ENCODE measurements at places on chromosomes 13 and 19.

- DNase-seq = peak; percentile 100
Measured at GRCh38 chr19:38849860-38850435, at the start of gene HNRNPL. Gene HNRNPL (minus strand): TSS chr19:38849986. CDS start chr19:38849966, 20 bp downstream.

DNA sequence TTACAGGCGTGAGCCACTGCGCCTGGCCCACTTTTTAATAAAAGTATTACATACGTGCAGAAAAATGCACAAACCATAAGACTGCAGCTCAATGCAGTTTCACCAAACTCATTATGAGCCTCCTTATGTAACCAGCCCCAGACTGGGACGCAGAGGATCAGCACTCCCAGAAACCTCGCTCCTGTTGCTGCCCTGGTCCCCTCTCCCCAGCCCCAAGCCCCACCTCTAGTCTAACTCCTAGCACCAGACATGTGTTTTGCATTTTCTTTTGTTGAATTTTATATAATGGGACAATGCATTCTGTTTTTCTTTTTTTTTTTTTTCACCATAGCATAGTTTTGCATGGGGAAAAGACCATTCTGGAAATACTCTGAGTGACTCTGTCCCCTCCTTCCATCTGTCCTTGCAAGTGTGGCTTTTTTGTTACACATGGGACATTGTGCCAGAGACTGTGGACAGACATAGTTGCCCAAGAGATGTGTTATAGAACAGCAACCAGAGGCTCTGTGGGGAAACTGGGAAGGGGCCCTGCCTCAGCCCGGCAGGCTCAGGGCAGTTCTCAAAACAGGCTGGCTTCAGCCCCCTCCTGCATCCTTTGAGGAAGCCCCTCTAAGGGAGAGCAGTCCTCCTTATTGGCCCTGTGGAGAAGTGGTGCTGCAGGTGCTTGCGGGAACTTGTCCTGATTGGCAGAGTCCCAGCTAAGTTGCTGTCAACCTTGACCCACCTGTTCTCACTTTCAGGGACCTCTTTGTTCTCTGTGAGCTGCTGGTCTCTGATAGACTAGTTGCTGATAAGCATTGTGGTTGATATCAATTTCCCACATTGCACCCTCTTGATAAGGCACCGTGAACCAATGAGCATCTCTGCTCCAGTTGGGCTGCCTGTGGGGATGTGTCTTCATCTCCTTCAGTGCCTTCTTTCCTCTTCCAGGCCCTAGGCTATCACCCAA is 13.8 kb upstream of the OLFM4 start:
- no peak for DNase-seq

DNA sequence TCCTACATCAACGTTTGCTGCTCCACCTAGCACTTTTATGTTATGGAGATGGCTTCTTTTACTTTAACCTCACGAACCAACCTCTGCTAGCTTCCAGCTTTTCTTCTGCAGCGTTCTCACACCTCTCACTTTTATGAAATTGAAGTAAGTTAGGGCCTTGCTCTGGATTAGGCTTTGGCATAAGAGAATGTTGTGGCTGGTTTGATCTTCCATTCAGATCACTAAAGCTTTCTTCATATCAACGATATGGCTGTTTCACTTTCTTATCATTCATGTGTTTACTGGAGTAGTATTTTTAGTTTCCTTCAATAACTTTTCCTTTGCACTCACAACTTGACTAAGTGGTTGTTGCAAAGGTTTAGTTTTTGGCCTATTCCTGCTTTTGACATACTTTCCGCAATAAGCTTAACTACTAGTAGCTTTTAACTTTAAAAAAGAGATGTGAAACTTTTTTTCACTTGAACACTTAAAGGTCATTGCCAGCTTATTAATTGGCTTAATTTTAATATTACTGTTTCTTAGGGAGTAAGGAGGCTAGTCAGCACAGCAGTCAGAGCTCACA is 60.0 kb upstream of the SPRY2 start:
- no peak for DNase-seq

- peak; percentile 26 for DNase-seq
Measured at GRCh38 chr19:54390942-54391577, 24.2 kb upstream of the TTYH1 start.

GRCh38 chr19:5037936-5038335 is 69.0 kb downstream of the KDM4B start:
- DNase-seq = no peak

DNA sequence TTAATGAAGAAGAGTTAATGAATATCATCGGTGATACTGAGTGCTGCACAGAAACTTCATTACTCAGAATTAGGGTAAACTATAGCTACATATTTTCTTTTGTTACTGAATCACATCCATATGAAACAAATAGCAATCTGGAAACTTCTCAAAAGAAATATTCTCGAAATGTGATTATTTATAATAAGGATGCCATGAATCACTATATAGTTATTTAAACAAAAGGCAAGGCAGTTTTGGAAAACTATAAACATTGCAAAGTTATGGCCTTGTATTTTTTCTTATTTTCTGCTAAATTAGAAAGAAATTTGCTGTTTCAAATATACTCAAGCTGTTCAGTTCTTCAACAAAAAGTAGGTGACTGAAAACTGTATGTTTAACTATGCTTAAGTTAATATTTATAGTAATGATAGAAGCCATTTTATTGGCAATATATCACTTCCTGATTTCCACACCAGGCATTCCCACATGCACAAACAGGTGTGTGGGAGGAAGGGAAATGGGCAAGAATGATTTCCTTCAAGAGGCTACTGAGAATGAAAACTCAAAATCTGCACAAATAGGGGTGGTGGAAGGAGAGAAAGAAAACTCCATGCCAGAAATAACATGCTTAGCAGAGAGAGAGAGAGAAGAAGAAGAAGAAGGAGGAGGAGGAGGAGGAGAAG is 74.5 kb upstream of the FRY start:
- no peak for DNase-seq

GRCh38 chr13:56530096-56530495 is 610.6 kb upstream of the PRR20A start:
- no peak for DNase-seq

GRCh38 chr19:44816301-44816700 is 7.4 kb downstream of the BCAM start:
- DNase-seq = no peak

DNA sequence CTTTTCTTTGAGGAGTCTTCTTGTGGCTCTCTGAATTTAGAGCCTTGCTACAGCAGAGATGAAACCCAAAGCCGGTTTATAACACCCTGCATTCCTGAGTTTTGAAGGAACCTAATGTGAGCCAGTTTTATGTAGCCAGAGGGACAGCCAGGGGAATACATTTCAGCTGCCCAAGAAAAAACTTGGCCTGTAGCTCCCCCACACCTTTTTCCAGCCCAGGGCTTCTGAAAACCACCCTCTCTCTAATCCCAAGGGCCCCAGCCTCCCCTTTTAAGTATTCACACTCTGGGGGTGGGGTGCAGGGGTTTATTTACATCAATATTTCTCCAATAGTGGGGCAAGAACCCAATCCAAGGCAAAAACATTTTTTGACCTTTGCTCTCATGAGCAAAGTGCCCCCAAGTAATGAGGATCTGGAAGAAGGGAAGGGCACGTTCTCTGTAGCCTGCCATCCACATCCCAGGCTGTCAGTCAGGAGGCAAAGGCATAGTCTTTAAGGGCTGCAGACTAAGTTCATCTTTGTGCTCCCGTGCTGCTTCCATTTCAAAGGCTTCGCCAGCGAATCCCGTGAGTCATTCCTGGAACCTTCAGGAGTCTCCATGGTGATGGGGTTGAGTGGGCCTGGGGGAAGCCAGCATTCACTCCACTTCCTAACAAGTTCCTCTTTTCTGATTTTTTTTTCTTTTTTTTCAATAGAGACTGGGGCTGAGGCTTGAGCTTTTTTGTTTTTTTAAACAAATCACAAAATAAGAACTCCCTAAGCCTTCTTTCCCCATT is 33.2 kb upstream of the MEDAG start:
- no peak for DNase-seq

DNA sequence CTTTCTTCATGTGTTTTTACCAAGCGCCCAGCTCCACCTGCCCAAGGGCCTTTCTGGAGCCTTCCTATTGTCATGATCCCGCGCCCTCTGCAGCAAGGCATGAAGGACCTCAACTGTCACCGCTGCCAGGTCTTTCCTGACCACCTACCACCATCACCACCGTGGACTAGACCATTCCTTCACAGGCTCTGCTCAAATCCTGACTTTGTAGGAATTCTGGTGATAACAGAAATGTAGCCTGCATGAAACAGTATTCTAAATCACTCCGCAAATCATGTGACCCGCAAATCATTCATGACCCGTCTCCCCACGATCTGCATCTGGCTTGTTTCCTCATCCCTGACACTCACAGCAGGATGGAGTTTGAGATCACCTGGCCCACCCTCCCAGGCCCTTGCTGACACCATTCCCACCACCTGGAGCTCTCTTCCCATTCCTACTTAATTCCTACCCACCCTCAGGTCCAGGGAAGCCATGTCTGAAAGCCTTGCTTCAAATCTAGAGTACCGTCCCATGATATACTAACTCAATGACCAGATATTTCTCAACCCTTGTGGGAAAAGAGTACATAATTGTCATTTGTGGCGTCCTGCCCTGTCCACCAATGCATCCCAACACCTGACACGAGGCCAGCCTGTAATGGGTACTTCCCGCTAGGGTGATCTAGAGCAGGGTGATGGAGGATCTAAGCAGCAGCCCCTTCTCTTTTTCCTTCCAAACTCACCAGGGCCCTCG is 1.3 kb downstream of the UBE2S start:
- DNase-seq = no peak

- no peak for DNase-seq
Measured at GRCh38 chr13:109672545-109672944, 113.8 kb downstream of the IRS2 start.

- no peak for DNase-seq
Measured at GRCh38 chr13:19713186-19713965, 69.4 kb downstream of the PSPC1 start.
